Esophagus squamous epithelium (tissue), 5 donors: ENCODE measurements at places on chromosomes 13 and 19. TPM values are rescaled to one million over a fixed set of nuclear protein-coding genes. Genes with fewer than 3 reads are reported as not detected.

The SLITRK6 gene
- total RNA-seq = 5.8 TPM

The COL5A3 gene
- total RNA-seq = 3.7 TPM

The POU4F1 gene
- total RNA-seq = not detected

DNA sequence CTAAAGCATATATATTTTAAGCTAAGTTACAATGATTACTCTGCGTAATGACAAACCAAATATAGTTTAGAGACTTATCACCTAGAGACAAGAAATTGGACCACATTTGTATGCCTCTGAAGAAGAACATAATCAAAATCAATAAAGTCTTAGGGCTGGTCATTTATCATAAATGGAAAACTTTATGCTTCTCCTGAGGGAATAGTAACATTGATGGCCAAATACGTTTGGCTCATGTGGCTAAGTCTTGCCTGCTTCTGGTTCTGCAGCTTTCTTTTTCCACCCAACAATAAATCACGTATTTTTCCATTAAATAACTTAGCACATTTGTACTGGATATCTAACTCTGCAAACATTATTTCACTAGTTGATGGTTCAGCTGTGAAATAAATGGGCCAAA lies 458.4 kb downstream of the SLITRK1 start:
- H3K36me3 ChIP-seq = no peaks in the 10 kb centered on the region
- H3K4me3 ChIP-seq = no peak overlapping the region
- no peaks in the 10 kb centered on the region for H3K4me1 ChIP-seq
- H3K27ac ChIP-seq = no peak overlapping the region

- H3K36me3 ChIP-seq = no peaks in the 10 kb centered on the region
- H3K27me3 ChIP-seq = no peaks in the 10 kb centered on the region
- no peak overlapping the region for H3K4me3 ChIP-seq
- peaks cover 9% of the 10 kb centered on the region for H3K4me1 ChIP-seq
- DNase-seq = no peak
Measured at GRCh38 chr13:53215563-53215962, 186.9 kb downstream of the OLFM4 start.
